Left cardiac atrium (tissue), 4 donors: ENCODE measurements at places on chromosomes 12 and 14. TPM values are rescaled to one million over a fixed set of nuclear protein-coding genes. Genes with fewer than 3 reads are reported as not detected.
A peak's percentile ranks its signal among the peaks of the same experiment; 100 is the strongest.

- peak; percentile 86 for DNase-seq
Measured at GRCh38 chr12:123398550-123399254, 14.8 kb downstream of the KMT5A start.

DNA sequence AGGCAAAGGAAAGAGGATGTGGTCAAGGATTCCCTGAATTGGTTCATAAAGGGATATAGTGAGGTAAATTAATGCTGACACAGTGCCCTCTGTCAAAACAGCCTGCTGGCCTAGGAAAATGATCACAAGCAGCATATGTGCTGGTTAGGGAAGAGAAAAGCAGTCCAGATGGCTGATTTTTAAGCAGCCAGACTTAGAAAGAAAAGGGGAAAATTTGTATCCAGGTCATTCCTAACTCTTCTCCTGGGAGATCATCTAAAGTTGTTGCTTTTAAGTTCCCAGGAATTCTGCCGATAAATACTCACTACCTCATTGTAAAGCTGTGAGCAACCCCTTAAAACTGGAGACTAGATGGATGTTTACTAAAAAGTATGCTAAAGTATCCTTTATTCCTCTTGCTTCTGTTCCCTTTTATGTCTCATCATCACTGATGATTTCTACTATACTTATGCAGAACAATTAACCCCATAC is 46.4 kb upstream of the CNOT2 start:
- DNase-seq = no peak

The FERMT2 gene
- 113 TPM for total RNA-seq

DNA sequence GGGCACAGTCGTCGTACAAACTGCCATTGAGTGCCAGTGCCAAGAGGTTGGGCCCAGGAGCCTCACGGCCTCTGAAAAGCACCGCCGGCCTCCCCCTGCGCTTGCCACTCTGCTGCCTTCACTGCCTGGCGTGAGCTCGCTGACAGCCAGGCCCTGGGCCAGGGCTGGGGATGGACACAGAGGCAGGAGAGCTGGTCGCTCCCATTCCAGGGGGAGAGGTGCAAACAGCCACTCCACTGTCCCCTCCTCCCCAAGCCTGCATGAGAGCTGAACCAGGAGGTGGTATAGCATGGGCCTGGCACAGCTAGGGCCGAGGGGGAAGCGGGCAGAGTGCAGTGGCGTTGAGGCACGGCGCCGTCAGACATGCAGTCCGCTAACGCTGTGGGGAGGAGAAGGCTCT is 4.6 kb downstream of the ADSS1 start:
- DNase-seq = no peak

- DNase-seq = no peak
Measured at GRCh38 chr12:87332987-87333726, 696.0 kb downstream of the C12orf50 start.

DNA sequence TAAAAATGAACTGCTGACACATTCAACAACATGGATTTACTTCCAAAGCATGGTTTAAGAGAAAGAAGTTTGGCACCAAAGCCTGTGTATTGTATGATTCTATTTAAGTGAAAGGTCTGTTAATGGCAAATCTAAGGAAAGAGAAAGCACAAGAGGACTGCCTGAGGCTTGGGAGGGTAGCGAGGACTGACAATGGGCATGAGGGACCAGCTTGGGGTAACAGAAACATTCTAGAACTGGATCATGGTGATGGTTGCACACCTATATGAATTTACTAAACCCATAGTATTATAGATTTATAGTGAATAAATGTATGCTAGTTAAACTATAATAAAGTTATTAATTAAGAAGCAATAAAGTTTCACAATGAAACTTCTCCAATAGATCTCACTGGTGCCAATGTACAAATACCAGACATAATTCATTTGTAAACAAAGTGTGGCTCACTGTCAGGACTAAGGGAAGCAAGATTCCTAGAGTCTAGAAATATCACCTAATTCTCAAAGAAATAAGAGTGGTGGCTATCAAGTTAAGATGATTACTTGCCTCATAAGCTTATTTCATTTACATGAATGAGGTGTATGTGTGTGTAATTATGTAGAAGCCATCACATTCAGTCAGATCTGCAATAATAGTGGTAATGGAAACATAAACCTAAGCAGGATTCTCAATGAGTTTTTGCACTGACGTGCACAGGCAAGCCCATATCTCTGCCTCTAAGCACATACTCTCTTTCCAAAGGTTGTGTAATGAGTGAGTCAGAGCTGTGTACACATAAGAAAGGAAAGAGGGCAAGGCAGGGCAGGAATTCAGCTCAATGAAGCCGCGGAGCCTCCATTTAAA is 353.4 kb downstream of the KCNH5 start:
- DNase-seq = peak; percentile 23

The CLEC1A gene
- 4.6 TPM for total RNA-seq

- DNase-seq = no peak
Measured at GRCh38 chr12:47302111-47302671, 222.4 kb upstream of the AMIGO2 start.

DNA sequence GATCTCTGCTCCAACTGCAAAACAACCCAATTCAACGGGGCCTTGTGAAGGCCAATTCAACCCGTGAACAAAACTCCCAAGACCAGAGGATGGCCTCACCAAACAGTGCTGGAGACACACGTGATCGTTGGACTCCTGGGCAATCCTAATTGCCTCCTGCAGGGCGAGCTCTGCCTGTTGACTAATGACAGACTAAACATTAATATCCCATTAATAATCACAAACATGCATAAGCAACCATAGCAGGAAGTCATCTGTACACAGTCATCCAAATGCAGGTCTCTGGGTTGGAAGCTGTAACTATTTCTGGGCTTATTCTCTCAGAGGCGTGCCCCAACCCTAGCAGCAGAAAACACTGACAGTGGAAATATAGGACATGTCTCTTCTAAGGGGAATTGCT is 21.0 kb downstream of the ANAPC5 start:
- no peak for DNase-seq

DNA sequence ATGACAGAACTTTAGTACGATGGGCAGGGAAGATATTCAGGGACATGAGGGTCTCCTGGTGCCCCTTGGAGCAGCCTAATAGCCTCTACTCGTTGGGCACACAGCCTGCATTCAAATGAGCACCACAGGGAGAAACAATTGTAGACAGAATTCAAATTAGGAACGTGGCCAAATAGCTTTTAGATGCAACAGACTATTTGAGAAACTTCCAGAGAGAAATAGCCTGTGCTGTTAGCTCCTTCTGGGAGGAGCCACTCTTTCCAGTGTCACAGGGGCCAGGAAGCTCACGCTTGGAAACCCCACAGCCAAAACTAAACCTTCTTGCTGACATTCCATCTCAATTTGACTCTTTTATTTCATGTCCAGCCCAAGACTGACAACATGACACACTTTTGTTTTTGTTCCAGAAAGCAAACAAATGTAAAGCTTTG is 114.5 kb downstream of the RPAP3 start:
- no peak for DNase-seq

The TPPP2 gene
- 1.6 TPM for total RNA-seq

DNA sequence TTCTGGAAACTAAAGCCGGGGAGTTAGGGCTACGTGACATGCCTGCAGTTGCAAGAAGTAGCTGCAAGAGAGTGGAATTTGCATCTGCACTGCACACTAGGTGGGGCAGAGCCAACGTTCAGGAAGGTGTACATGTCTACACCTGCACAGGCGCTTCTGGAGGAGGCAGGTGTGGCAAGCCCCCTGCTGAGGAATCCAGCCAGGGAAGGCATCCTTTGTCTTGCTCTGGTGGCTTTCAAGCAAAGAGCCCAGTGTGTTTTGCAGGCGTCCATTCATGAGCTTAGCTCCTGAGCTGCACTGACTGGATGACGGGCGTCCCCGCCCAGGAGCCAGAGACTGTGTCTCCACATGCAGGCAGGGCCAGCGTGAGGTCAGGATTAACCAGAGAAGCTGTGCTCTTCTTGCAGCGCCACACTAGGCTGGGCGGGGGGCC is 116.3 kb downstream of the ZFP36L1 start:
- DNase-seq = no peak

- DNase-seq = peak; percentile 63
Measured at GRCh38 chr12:57258977-57259970, 8.3 kb upstream of the STAC3 start.

The GSKIP gene
- total RNA-seq = 11.2 TPM

The BTBD7 gene
- 24.4 TPM for total RNA-seq

DNA sequence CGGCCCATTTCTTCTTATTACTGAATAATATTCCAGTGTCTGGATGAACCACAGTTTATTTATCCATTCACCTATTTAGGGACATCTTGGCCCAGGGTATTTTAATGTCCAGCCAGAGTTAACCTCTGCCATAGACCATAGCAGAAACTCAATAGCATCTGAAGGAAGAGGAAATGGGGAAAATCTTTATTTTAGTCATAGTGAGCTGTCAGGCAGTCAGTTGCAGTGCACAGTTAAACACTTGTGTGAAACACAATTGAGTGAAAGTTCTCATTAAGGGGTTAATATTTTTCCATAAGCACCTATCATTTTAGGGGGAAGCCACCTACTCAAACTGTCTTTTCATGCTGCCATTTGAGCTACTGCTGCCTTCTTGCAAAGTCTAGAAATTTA is 197.3 kb upstream of the PPFIA2 start:
- DNase-seq = no peak

GRCh38 chr12:16726879-16727278 is 120.9 kb upstream of the LMO3 start:
- DNase-seq = no peak

DNA sequence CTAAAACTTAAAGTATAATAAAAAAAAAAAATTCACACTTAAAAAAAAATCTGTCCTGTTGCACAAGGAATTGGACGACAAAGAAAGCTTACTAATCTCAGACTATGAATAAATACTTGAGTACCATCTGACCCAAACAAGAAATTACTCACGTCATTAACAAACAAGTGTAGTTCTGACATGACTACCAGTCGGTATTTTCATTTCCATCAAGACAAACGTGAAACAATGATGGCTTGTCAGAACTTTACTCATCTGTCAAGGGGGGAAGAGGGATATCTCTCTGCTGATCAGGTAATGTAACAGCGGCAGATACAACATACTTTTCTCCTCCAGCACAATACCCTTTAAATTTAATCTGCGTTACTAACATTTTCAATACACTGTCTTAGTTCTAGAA is 78.3 kb downstream of the CDK17 start:
- DNase-seq = no peak

DNA sequence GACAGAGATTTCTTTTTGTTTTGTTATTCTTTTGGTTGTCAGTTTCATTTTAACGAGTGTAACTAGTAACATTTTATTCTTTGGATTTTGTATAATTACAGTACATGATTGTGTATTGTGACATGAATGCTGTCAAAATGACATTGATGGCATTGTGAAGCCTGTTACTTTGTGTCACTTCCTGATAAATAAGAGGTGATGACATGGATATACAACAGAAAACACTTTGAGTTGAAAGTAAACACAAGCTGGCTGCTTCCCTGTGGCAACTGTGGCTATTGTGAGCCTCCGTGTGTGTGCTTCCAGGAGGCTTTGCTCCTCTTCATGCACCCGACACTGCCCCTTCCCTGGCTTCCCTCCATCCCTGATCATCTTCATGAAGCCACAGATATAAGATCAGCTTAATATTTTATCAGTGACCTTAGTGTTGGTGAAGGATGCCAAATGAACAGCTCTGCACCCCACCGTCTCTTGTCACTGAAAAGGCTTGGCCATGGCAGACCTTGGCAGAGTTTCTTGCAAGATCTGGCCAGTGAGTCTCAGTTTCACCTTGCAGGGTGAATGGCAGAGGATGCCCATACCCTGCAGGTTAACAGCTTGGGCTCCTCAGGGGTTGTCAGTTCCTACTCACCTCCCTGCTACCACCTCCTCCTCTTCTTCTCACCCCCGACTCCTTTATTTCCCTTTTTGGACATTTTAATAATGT is 191.9 kb downstream of the EPS8 start:
- no peak for DNase-seq

DNA sequence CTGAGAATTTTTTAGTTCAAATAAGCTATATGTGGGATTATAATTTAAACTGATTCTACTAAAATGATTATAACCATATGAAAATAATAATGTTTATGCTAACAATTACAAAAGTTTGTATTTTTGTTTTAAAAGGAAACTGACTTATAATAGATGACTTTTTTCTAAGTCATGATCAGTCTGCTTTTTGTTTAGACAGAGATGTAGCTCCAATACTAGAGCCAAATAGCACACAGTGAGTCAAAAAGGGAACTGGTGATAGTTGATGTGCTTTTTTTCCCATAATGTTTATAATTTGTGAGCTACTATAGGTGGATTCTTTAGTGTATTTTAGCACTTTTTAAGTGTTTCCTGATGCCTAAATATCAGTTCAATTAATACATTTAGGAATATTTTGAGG is 28.3 kb downstream of the TMPO start:
- no peak for DNase-seq

GRCh38 chr14:74952697-74953484 is 2.5 kb downstream of the PGF start:
- DNase-seq = no peak

GRCh38 chr12:103600967-103601728 is 14.1 kb downstream of the STAB2 start:
- DNase-seq = no peak

DNA sequence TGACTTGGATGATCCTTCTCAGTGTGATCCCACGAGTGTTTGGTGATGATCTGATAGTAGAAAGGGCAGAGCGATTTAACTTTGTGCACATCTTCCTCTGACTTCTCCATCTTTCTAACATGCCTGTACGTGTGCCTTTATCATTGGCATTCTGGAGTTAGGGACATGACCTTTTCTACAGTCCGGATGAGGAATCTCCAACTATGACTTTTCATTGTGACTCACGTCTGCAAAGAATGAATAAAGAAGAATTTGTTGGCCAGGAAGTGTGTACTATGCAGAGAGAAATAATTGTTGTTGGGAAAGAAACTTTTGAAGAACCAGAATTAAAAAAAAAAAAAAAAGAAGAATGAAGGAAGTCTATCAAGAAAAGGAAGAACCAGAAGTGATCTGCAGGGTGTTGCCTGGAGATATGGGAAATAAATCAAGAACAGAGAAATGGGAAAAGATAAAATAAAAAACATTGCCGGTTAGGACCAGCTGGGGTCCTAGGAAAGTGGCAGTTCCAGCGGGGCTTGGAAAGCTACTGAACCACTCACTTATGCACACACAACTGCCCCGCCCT is 25.3 kb downstream of the PPFIBP1 start:
- no peak for DNase-seq

DNA sequence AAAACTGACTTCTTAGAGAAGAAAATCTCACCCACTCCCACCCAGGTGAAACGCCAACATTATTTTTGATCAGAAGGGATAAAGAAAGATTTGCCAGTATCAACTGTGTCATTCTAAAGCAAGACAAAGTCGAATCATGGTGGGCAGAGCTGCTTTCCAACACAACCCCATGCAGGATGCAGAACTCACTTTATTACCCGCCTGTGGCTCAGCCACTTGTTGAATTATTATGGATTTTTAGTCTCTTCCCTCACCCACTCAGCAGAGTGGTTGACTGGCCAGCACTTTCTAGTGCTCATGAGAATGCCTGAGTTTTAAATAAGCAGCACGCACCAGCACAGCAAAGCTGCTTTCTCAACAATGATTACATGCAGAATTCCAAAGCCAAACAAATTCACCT is 32.1 kb downstream of the CRACR2A start:
- DNase-seq = no peak
